Fibroblast of the aortic adventitia (primary cell): ENCODE measurements at places on chromosomes 6 and 20. TPM values are rescaled to one million over a fixed set of nuclear protein-coding genes. Genes with fewer than 3 reads are reported as not detected.

GRCh38 chr6:31086788-31087440, 25.5 kb downstream of the C6orf15 start:
- peak; percentile 82 for DNase-seq

GRCh38 chr20:32792731-32793458, 26.9 kb upstream of the MAPRE1 start:
- DNase-seq = no peak

GRCh38 chr6:25875926-25876602, 2.0 kb upstream of the SLC17A3 start:
- DNase-seq = no peak

- no peak for DNase-seq
These were observed 595 bp upstream of the SRF start for GRCh38 chr6:43170417-43170930.

- DNase-seq = peak; percentile 71
These were observed 72.2 kb upstream of the FUCA2 start for GRCh38 chr6:143583542-143584327.

DNA sequence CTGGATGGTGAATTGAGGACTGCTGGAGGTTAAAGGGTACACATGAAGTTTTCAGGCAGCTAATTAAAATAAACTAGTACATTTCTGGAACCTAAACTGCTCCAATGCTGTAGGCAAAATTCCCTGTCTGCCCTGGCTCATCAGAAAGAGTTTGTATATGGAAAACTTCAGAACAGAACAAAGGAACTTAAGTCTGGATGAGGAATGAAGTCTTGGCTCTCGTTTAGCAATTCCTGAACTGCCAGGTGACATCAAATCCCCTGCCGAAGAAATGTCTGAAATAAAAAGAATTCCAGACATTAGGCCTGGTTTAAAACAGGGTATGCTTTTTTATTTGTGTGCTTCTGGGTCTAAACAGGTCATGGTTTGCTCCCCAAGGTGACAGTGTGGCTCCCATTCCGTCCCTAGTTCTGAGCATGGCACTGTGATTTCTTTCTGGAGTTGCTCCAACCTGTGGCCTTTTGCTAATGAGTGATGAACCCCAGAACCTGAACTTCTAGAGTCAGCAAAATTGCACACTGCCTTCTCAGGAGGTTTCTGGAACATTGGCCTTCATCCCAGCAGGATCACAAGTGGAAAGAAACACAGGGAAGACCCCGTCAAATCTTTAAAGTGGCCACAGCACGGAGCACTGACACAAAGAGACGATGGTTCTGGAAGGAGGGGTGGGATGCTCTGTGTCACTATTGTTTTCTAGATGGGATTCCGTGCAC, 129.4 kb upstream of the NAA20 start:
- peak; percentile 54 for DNase-seq

GRCh38 chr20:64102647-64103354, 4.6 kb downstream of the NPBWR2 start:
- no peak for DNase-seq

DNA sequence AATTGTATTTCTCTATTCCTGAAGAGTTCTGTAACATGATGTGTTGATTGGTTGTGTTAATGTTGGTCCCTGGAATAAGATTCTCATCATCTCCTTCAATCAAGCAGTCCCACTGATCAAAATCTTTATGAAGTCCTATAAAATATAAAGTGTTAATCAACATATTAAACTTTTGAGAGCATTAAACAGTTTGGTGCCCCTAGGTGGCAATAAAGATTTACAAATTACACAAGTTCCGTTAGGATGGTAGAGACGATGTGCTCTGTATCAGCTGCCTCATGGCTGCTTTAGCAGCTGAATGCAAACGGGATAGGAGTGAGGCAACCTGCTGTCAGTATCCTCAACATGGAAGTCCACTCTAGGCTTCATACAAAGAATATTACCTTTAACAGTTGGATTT, 16.9 kb downstream of the TDRD6 start:
- peak; percentile 22 for DNase-seq

DNA sequence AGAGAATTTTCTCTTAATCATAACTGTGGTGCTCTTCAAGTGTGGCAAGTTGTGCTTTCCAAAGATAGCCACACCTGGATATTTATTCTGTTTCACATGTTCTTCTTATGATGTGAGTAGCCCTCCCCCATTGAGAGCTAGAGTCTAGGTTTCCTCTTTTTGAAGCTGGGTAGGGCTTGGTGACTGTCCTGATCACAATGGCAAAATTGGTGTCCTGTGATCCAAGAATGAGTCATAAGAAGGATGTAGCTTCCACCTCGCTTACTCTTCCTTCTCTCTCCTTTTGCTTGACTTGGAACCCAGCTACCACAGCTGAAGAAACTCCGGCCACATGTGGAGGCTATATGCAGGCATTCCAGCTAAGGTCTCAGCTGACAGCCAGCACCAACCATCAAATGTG, 7.4 kb upstream of the IGF2R start:
- DNase-seq = peak; percentile 49

- DNase-seq = no peak
These were observed 29.6 kb downstream of the GCNT2 start for GRCh38 chr6:10550764-10551163.

GRCh38 chr20:46604551-46605133, 46.6 kb downstream of the SLC13A3 start:
- DNase-seq = no peak

GRCh38 chr20:44594730-44595129, 12.4 kb downstream of the PKIG start:
- peak; percentile 67 for DNase-seq

- DNase-seq = peak; percentile 76
These were observed 61.5 kb downstream of the SYNE1 start for GRCh38 chr6:152575621-152576150.

- no peak for DNase-seq
These were observed 21.9 kb downstream of the MLIP start for GRCh38 chr6:54133186-54133585.

DNA sequence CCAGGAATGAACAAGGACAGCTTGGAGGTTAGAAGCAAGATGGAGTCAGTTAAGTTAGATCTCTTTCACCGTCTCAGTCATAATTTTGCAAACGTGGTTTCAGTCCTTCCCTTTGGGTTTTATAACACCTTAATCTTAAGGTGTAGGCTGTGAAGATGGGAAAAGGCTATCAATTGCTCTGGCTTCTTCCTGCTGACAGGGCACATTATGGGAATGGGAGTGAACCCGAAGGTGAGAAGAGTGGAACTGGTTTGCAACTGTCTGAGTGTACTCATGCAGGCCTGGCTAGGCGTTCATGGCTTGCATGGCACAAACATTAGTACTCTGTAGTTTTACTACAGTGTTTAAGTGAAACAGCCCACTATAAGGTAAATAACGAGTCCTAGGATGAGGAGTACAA, 9.4 kb downstream of the TAF8 start:
- no peak for DNase-seq

DNA sequence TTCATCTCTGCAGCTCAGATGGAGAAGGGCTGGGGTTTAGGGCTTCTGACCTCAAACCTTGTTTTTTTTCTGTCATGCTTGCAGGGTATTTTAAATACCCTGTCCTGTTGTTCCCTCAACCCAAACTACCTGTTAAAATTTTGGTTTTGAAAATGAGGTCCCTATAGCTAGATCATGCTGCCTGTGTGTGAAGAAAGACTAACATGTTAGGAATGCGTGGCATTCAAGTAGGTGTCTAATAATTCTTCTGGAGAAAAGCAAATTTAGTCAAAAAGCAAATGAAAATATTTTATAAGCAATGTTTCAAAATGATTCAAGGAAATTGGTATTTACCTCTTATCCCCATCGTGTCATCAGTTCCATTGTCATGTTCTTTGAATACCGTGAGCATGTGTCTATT, 77.2 kb upstream of the C20orf144 start:
- peak; percentile 22 for DNase-seq

GRCh38 chr20:58652606-58653294, 1.7 kb downstream of the STX16 start:
- no peak for DNase-seq

- no peak for DNase-seq
These were observed 2.5 kb downstream of the RFPL4B start for GRCh38 chr6:112349636-112349934.

DNA sequence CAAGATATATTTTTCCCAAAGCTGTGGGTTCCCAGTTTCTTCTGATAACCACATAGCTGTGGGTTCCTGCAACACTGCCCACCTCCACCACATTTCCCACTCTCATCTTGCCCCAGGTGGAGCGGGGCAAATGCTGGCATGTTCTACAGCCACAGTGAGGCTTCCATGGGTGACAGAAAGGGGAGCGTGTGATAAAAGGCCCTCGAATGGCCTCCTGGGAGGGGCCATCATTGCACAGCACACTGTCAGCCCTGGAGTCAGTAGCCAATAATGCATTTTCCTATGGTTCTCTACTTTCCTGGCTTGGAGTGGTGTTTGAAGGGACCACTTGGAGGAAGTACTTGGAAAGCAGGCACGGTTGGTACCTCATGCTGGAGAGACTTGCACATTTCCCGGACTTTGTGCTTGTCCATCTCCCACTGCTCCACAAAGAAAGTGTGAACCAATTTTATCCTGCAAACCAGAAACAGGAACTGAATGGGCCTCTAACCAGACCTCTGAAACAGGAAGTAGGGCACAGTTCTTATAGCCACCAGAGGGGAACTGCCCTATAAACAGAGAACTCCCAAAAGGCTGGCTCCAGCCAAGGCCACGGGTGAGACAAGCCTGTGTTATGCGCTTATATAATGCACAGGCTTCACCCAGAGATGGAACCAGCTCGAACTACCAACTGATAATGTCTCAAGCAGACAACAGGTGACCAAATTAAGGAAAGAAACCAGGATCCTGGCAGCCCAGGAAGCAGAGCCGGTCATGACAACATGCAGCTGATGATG, 8.6 kb downstream of the MAP3K5 start:
- no peak for DNase-seq

DNA sequence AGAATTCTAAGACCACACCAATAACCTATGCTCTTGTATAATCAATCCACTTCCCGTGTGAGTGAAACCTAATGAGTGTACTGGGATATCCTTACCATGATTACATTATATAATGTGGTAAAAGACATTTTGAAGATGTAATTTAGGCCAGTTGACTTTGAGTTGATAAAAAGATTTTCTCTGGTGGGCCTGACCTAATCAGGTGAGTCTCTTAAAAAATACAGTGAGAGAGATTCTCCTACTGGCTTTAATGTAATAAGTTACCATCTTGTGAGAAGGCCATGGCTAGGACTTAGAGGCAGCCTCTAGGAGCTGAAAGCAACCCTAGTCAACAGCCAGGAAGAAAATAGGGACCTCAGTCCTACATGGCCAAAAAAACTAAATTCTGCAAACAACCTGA, 847.7 kb upstream of the HS3ST5 start:
- DNase-seq = no peak

GRCh38 chr6:91352878-91353277, 766.0 kb upstream of the MAP3K7 start:
- no peak for DNase-seq

DNA sequence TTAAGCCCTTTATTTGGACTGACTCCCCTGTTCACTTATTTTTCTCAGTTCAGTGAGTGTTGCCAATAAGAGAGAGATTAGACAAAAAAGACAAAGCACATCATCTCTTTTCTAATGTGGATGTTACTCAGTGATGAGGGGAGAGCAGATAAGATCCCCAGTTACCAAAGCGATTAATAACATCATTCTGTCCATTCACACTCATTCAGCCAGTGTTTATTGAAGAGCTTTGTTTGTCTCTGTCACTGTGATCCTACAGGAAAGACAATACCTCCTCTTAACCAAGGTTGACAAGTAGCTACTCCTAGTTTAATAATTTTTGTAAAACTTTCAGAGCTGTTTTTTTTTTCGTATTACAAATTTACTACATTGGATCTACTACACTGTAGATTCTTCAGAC, 163.0 kb downstream of the EYA4 start:
- DNase-seq = no peak

DNA sequence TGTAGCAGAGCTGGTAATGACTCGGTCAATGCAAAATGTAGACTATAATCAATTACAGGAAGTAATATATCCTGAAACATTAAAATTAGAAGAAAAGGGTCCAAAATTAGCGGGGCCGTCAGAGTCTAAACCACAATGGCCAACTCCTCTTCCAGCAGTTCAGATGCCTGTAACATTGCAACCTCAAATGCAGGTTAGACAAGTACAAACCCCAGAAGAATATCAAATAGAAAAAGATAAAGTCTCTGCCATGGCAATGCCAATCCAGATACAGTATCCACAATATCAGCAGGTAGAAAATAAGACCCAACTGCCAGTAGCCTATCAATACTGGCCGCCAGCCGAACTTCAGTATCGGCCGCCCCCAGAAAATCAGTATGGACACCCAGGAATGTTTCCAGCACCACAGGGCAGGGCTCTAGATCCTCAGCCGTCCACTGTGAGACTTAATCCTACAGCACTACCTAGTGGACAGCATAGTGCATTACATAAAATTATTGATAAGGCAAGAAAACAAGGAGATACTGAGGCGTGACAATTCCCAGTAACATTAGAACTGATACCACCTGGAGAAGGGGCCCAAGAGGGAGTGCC, 158.4 kb downstream of the GPX5 start:
- DNase-seq = peak; percentile 56

DNA sequence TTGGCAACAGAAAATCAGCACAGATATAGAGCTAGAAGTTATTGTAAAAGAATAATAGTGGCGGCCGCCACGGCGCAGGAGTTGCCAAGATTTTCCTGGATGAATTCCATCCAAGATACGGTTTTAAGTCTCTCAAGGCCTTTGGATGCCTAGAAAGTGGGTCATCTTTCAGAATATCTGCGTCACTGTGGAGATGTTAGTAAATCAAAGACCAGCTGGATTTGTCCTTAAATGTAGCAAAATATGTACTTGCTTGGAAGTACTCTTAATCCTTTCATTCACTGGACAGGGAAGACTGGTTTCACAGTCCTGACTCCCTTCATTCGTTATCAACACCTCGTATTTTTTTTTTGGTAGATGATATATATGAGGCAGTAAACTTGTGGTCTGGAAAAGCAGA, 83.0 kb downstream of the SLC22A3 start:
- DNase-seq = peak; percentile 100

The SPO11 gene
- not detected in 2 replicates for total RNA-seq

The MLN gene
- total RNA-seq = not detected in 2 replicates

The CYP21A2 gene
- 0.09 and 1.3 TPM in 2 replicates for total RNA-seq

The LKAAEAR1 gene
- 0.36 TPM in 1 of 2 replicates, not detected in the other for total RNA-seq

The PREX1 gene
- total RNA-seq = 3.5 and 13.0 TPM in 2 replicates

The GPR63 gene
- under 0.01 and 0.27 TPM in 2 replicates for total RNA-seq

The NHLRC1 gene
- total RNA-seq = 2.1 and 3.0 TPM in 2 replicates

The FNDC1 gene
- 0.16 and 1.6 TPM in 2 replicates for total RNA-seq

The AIF1 gene
- not detected in 2 replicates for total RNA-seq

The ARMH2 gene
- total RNA-seq = not detected in 2 replicates

The C6orf15 gene
- not detected in 2 replicates for total RNA-seq

The SPATS1 gene
- total RNA-seq = not detected in 2 replicates

The DSTN gene
- 348 and 555 TPM in 2 replicates for total RNA-seq
